CD4-positive, CD25-positive, alpha-beta regulatory T cell (primary cell): ENCODE measurements at places on chromosomes 5 and 9. TPM values are rescaled to one million over a fixed set of nuclear protein-coding genes. Genes with fewer than 3 reads are reported as not detected.

DNA sequence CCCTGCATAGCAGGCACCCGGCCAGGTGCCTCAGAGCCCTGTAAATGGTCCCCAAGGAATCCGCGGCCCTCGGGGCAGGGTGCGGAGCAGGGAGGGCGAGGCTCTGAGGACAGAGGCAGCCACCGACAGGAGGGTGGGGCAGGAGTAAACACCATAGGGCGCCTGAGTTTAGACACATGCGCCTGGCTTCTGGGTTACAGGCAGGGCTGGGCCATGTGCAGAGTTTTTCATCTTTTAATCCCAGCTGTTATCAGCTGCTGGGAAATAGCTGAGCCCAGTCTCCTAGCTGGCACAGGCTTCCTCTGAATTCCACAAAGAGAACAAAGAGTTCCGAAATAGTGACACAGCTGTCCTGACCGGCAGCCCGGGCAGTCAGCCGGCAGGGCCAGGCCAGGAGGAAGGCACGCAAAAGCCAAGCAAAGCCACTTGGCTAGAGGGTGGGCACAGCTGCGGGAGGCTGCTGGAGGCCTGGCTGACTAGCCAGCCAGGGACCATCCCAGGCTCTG, 98.9 kb upstream of the PHYKPL start:
- DNase-seq, result no peak

Gene SLIT3
- not detected for total RNA-seq

DNA sequence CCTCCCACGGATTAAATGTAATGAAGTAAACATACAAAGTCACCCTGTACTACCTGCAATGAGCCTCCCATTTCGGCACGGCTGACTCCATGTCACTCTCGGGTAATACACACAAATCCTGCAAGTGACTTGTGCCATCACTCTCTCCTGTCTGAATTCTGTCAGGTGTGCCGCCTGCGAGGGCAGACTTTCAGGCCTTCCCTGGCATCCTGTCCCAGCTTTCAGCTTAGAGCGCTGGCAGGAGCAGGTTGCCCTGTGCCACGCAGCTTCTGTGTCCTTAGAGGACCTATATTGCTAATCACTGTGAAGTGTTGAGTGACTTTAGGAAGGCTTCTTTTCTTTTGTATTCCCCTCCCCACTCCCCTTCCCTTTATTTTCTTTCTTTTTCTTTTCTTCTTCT, 25.8 kb upstream of the S1PR3 start:
- DNase-seq, result no peak

Gene MZB1
- 2.2 TPM for total RNA-seq

DNA sequence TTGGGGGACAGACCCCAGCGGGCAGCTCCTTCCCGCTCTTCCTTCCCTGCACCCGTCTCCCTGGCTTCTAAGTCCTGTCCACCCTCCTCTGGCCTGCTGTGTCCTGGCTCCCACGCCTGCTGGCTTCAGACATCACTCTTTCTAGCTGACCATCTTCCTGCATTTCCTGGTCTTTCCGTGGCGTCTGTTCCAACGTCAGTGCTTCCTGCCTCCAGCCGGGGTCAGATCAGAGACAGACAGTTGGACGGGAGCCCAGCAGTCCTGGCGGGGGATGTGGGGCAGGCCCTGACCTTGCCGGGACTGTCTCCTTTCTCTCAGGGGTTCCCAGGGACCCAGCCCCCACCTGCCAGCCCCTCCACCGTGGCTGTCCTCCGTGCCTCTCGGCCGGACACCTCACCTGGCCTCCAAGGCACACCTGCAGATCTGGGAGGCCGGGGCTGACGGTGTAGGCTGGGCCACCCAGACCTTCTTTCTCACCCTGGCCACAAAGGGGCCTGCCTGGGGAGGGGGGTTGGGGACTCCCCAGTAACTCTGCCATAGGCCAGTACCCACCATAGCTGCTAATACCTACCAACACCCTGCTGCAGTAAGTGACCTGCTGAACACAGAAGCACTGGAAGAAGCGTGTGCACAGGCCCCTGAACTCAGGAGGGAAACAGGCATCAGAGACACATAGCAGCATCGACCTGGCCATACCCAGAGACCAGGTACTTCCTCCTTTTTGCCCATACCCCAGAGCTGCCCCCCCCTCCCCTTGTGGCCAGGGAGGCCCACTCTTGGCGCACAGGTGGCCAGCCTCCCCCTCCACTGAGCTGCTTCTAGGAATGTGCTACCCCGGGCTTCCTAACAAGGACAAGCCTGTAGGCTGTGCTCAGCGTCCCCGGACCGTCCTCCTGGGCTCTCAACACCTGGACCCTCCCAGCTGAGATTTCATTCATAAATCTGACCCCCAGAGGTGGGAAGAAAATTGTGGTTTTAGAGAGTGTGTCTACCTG, 5.1 kb downstream of the NRARP start:
- no peak for DNase-seq

DNA sequence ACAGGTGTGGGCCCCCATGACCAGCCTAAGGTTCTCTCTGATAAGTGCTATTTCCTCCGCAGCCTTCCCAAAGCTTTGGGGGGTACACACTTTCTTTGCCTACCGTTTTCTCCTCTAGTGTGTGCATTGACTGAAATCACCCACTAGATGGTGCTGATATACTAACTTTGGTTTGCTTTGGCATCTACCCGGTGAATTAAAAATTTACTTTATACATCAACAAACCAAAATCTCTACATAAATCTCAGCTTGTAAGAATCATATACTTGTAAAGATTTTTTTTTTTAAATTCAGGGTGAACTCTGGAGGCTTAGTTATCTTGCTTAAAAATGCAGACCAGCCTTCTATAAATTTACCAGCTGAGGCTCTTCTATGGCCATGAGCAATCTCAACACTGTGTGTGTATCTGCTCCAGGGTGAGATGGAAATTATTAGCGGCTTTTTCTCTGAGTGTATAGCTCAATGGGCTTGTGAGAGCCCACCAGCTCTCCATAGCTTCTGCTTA, 475.7 kb upstream of the TNC start:
- no peak for DNase-seq

Gene FRMPD1
- not detected for total RNA-seq
